ENCODE measurements at places on chromosomes 4 and X.

- DNase-seq = peak; percentile 4
These were observed 24.2 kb downstream of the FAM156A start for GRCh38 chrX:52933976-52934703.

DNA sequence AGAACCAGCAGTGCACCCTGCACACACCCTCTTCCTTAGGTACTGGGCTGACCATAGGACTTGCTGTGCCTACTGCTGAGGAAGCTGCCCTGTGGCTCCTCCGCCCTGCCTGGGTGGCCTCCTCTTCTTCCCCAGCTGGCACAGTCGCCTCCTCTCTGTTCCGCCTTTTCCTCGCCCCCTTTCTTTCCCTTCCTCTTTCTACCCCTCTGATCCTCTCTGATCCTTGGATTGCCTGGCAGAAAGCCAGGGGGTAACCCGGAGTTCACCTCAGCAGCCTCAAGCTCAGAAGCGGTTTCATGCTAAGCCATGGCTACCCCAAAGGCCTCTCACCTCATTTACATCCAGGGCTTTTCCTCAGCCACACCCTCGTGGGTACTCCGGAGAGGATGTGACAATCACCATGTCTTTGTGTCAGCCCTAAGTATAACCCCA is 136.2 kb downstream of the SMIM20 start:
- DNase-seq = no peak

DNA sequence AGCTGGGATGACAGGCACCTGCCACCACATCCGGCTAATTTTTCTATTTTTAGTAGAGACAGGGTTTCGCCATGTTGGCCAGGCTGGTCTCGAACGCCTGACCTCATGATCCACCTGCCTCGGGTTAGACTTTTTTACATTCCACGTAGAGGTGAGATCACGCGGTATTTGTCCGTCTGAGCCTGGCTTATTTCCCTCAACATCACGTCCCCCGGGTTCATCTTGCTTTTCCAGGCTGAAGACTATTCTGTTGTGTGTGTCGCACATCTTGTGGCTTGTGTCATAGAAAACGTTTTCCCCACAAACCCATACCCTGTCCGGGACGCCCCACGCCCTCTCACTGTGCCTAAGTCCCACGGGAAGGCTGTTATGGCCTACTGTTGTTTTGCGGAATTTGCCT is 185.3 kb downstream of the CRLF2 start:
- no peak for DNase-seq

DNA sequence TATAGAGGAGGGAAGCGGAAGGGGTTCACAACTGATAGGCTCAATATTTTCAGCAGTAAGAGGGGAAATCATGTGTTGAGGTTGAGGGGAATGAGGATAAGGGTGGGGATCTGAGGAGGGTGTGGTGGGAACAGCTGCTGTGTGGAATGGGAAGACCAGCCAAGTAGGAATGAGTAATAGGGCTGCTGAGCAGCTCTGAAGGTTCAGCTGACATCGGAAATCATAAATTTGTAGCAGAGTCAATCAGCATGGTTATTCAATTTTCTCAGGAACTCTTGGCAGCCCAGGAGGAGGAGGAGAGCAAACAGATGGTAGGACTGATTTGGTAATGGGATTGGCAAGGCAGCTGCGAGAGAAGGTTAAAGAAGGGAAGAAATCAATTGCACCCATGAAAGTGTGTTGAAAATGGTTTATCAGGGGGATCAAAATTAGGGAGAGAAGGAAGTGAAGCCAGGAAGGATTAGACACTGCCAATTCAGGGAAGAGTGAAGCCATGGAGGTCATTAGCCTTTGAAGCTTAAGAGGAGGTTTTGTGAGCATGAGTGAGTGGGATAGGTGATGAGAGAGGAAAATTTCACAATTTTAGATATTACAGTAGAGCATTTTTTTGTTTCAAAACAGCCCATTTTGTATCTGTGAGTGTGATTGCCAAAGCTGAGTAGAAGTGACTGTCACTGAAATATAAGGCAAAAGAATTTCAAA is 82.6 kb downstream of the PCDH7 start:
- no peak for DNase-seq

GRCh38 chr4:170398218-170398617 is 308.5 kb upstream of the AADAT start:
- DNase-seq = no peak

- no peak for DNase-seq
These were observed 49.8 kb downstream of the RWDD4 start for GRCh38 chr4:183609151-183609550.

GRCh38 chr4:8644966-8645752 is 52.6 kb downstream of the CPZ start:
- DNase-seq = no peak

DNA sequence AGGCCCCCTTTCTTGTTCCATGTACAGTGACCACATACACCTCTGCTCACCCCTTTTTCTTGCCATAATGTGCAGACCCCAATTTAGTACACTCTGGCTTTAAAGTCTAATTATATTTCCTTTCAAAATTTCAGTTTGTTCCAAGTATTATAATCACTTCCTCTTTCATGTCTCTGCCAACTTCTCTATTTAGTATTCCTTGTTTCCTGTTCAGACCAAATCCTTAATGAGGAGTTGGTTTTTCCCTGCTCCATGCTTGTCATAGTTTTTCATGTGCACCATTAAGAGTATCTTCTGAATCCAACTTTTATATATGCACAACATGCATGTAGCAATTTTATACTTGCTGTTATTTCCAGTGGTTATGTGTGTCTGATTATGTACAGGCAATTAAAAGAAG is 32.3 kb downstream of the USP53 start:
- DNase-seq = no peak

- peak; percentile 70 for DNase-seq
These were observed 8.9 kb upstream of the RENBP start for GRCh38 chrX:153953342-153953830.

DNA sequence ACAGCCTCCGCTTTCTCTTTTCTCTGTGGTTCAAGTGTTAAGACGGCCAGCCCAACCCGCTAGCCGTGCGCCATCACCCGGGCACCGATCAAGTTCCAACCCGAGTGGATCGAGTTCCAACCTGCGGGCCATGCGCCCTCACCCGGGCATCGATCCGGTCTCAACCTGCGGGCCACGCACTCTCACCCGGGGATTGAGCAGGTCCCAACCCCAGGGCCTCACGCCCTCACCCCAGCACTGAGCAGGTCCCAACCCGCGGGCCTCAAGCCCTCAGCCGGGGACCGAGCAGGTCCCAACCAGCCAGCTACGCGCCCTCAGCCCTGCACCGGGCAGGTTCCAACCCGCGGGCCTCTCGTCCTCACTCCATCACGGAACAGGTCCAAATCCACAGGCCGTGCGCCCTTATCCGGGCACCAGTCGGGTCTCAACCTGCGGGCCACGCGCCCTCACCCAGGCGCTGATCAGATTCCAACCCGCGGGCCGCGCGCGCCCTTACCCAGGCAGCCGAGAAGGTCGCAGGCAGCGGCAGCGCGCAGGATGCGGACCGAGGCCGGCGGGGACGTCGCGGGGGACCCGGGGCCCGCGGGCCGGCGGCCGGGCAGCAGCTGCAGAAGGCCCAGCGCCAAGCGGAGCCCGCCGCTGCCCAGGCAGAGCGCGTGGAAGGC is 443 bp downstream of the GPR143 start:
- no peak for DNase-seq

- no peak for DNase-seq
These were observed 91.4 kb downstream of the ANXA3 start for GRCh38 chr4:78642934-78643333.

- DNase-seq = no peak
These were observed 39.4 kb downstream of the MGST2 start for GRCh38 chr4:139704915-139705485.

DNA sequence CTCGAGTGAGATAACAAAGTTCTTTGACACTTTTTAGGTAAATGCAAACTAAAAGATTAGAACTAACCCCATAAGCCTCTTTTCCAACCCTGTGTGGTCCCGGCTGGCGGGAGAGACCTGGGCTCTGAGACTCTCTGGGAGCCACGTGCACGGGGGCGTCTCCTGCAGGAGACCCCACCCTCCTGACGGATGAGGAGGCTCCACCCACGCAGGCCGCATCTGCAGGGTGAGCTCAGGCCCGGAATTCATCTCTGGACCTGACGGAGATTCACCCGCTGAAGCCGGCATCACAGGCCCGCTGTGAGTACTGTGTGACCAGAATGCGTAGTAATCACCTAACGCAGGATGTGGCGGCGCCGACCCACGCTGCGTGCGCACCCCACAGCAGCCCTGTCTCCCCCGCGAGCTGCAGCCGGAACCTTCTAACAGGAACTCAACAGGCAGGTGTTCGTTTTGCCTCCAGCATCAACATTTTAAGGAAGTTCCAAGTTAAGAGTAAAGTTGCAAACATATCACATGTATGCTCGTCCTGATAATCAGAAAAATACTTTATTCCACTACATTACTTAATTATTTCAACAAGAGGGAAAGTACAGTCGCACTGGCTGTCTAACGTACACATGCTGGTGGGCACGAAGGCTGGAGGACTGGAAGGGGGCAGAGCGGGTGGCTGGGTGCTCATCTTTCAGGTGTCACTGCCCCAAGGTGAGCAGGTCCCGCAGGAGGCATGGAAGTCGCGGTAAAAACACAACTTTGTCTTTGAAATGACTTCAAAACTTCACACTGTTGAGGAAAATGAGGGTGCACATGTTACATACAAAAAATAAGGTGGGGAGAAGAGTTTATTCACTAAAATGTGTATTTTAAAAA is 44.5 kb downstream of the FGFRL1 start:
- no peak for DNase-seq

GRCh38 chr4:186845137-186845842 is 121.6 kb upstream of the FAT1 start:
- no peak for DNase-seq

GRCh38 chrX:47198026-47198686 is 4.5 kb downstream of the UBA1 start:
- no peak for DNase-seq

- DNase-seq = no peak
These were observed 67.2 kb downstream of the SLIT2 start for GRCh38 chr4:20318909-20319277.

- no peak for DNase-seq
These were observed 5.5 kb upstream of the IRAK1 start for GRCh38 chrX:154025230-154025629.

- no peak for DNase-seq
These were observed 190.5 kb downstream of the RRAGB start for GRCh38 chrX:55907968-55908607.

DNA sequence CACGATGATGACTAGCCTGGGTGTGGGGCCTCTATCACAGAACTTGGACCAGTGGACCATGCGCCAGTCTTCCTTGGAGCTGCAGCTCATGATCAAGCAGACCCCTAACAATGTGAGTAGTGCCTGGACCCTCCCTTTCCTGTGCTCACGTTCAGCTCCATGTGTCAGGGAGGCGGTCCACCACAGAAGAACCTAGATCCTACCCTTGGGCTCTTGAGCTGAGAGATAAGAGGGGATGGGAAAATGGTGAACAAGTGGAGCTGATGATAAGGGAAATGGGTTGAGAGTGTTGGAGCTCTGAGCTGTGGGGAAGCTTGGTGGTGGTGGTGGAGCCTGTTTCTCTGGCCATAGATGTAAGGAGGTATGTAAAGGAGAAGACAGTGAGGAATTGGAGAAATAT is 13.1 kb downstream of the MED12 start:
- no peak for DNase-seq

DNA sequence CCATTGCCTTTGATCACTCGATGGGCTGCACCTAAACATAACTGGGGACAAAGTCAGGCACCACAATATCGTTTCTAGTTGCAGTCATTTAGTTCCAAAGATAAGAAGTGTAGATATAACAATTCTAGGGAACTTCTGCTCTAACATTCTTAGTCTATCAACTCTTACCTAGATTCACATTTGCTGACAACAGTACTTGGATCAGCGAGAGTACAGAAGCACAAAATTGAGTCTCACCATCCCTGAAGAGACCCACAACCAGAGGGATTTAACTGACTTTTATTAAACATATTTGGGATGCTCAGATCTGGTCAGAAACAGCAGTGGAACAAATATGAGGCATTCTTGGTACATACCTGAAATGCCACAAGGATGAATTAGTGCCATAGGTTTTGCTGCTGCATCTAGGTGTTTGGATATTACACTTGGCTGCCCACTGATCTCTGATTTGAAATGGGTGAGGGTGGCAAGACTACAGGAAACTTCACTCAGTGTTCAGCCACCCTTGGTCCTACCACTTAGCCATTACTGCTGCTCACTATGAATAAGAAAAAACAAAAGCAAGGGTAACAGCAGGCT is 28.9 kb upstream of the HUWE1 start:
- DNase-seq = no peak

DNA sequence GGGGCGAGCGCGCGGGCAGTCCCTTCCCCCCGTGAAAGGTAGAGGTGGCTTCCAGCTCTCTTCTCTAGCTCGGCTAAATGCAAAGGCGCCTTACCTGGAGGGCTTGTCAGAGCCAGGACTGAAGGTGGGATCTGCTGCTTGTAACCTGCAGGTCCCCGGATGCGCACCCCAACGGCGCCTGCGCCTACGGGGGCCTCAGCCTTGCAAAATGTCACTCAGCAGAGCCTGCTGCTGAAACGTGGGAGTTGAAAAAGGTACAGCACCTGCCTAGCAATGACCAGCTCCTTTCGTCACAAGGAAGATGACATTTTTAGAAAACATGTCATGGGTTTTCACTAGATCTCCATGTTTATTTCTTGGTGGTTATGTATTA is 583 bp downstream of the ABHD18 start:
- DNase-seq = peak; percentile 42

- no peak for DNase-seq
These were observed 276.1 kb downstream of the PPARGC1A start for GRCh38 chr4:23613782-23614181.

DNA sequence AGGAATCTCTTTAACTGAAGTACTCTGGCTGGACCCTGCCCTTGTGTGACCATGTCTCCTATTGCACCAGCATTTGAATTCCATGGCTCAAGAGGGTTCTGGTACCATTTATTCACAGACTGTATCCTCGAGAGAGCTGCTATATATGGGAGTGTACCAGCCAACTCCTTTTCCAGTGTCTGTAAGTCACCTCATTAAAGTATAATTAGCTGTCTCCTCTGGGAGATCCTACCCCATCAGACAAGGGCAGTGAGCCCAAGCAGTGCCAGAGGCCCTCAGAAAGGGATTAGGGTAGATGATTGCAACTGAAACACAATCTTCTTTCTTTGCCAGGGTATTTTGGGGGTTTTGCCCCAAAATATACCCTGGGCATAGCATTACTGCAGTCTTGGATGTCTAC is 31.6 kb downstream of the GNL3L start:
- no peak for DNase-seq

DNA sequence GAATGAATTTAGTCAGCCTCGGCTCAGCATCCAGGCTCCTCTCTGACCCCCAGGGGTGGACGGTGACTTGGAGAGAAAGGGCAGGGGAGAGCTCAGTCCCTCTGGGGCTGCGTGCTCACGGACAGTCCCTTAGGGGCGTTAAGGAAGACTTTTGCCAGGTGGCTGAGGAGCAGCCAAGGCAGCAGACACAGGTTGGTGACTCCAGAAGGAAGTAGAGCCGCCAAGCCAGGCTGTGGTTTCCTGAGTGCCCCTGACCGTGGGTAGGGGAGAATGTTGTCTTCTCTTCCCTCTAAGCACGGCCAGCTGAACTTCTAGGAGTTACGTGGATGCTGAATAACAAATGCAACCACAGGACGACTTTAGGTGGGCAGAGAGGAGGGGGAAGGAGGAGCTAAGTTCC is 91.0 kb upstream of the MTM1 start:
- DNase-seq = no peak

GRCh38 chr4:124144238-124144654 is 568.3 kb downstream of the ANKRD50 start:
- no peak for DNase-seq

GRCh38 chrX:129071390-129071789 is 451.9 kb downstream of the SMARCA1 start:
- no peak for DNase-seq
